Cortex of kidney (tissue), 1 donor: ENCODE measurements at places on chromosomes 16 and 17.

GRCh38 chr17:27269201-27269600 is 24.7 kb upstream of the WSB1 start:
- no peak for DNase-seq

DNA sequence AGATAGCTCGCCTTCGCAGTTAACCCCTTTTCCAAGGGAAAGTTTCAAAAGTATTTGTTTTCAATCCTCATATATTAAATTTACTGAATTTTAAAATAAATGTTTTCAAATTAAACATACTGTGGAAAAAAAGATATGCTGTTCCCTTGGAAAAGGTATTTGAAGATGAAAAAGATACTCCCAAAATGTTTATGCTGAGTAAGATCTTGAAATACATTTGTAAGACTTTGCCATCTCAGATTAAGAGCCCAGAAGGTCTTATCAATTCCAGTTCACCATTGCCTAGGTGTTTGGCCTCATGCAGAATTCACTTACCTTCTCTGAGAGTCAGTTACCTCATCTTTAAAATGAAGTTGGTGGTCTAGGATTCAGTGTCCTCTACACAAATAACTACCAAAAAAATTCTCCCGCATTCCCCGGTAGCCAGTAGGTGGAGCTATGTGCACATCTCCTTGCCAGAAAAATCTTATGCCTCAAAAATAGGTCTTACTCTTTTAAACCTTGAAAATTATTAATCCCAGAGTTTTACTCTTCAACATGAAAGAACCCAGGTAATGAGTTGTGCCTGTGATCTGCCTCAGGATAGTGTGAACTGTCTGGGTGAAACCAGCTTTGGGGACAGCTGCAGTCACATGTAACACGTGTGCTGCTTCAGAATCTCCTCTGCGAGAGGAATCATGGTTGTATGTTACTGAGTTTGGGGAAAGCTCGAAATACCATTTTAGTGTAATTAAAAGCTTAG is 178.3 kb downstream of the MRTFB start:
- no peak for DNase-seq

DNA sequence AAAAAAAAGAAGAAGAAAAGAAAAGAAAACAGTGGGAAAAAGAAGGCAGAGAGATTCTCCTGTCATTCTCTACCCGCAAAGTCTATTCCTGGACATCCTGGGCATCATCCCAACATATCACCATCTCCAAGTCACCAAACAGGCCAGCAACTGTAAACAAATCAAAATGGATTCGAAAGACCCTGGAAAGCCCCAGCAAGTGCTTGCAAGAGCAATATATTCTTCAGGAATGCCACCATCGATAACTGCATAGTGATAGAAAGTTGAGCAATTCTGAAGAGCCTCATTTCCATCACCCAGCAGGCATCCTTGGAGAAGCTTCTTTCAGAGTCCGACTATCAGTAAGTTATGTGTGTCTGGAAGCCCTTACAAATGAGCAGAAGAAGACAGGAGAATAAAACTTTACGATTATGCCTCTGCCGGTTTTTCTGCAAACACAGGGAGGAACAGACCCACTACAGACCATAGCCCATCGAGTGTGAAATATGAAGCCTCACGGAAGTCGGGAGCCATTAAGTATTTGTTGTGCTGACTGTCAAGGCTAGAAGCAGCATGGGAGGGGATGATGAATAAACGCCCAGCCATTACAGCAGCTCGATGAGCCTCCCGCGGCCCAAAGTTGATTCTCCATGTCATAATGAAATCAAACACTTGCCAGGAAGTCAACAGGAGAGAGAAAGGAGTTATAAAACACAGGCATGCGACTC is 64.5 kb upstream of the SEC14L1 start:
- DNase-seq: no peak

DNA sequence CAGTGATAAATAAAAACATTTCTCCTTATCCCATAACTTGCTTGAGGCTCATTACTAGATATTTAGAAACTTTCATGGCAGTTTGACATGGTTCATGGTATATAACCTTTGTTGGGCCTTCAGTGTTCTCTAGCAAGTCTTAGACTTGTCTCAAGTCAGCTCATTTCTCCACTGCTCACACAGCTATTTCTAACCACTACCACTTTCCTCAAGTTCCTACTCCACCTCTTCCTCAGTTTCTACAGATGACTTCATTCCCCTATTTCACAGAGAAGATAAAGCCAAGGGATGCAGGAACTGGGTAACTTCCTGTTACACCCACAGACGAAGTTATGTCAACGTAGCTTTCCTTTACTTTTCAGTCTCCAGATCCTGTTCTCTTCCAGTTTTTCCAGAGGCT is 23.2 kb downstream of the NLK start:
- no peak for DNase-seq

DNA sequence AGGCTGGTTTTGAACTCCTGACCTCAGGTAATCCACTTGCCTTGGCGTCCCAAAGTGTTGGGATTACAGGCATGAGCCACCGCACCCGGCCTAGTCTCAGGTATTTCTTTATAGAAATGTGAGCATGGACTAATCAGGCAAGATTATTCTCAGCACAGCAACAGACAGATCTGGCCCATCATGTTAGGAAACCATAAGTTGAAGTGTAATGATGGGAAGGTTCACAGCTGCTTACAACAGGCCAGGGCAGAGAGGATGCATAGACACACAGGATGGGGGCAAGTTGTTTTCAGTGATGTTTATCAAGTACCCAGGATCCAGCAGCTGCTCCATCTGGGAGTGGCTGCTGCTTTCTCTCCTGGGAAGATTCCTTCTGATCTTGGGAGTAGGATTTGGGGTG is 16.6 kb upstream of the NOS2 start:
- no peak for DNase-seq

GRCh38 chr17:68324114-68324513 is 32.8 kb downstream of the ARSG start:
- DNase-seq: no peak

- DNase-seq: no peak
These were observed 8.5 kb downstream of the MCRIP1 start for GRCh38 chr17:81824595-81824994.

DNA sequence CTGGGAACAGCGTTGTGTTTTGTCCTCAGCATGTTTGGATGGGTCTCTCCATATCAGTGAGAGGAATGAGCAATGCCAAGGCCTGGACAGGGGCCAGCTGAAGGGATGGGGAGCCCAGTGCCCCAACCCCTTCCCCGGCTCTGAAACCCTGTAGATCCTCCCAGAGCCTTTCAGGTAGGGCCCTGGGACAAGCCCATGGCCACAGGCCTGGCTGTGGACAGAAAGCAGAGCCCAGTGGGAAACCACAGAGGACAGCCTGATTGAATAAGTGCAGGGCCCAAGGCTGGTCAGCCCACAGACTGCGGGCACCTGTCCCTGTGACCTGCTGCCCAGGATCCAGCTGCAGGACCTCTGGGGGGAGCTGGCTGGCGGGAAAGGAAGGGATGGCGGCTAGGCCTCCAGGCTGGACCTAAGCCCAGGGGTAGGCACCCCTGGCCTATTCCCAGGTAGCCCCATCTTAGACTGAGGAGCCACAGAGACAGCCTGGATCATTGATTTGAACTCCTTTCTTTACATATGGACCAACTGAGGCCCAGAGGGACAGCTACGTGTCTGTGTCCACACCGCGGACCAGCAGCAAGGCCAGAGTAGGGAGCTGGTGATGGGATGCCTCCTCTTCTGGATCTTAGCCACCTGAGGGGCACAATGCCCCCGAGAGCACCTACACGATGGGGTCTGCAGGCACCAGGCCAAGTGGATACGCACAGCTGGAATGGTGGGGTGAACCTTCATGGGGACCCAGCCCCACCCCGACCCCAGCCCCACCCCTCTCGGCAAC is 1.3 kb downstream of the CCDC102A start:
- no peak for DNase-seq

DNA sequence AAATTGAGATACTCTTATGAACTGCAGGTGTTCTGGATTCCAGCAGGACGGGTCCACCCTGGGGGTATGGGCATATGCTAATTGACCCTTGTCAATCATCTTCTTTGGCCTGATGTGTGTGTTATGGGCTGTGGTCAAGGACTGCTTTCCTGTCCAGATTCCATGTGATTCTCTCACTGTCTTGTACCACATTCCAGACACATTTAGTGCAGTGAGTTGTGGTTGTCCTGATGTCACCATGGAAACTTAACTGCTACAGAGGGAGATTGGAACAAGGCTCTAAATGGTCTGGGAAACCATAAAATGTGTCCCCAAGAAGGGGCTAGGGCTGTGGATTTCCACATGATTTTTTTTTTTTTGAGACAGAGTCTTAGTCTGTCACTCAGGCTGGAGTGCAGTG is 367.4 kb downstream of the UTP18 start:
- no peak for DNase-seq

DNA sequence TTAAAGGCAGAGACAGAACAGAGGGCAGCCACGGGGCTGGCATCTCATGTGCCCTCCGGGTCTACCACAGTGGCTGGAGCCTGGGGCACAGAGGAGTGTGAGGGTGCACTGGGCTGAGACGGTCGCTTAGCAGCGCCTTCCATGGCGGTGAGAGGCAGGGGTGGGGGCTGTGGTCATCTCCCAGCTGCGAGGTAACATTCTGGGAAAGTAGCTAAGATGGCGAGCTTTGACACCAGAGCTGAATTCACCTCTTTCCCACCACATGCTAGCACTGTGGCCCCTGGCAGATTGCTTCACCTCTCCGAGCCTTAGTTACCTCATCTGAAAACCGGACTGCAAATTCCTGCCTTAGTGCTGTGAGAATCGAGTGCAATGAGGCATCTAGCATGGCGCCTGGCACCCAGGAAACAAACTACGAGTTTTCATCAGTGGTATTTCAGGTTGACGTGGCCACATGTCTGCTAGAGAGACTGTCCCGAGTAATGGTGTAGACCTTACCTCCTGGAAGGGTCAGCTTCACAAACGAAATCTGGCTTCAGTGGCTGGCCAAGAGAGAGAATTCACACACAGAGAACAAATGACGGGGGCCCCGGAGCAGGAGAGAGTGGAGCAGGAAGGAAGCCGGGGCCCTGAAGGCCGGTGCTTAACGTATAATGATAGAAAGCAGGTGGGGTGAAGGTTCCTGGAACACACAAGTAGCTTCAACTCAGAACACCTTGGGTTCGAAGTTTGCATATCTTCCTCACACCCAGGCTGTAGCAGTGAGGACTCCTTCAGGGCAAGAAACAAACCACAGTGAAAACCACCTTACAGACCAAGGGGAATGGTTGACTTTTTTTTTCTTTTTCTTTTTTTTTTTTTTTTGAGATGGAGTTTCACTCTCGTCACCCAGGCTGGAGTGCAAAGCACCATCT is 63.9 kb upstream of the RPH3AL start:
- no peak for DNase-seq

DNA sequence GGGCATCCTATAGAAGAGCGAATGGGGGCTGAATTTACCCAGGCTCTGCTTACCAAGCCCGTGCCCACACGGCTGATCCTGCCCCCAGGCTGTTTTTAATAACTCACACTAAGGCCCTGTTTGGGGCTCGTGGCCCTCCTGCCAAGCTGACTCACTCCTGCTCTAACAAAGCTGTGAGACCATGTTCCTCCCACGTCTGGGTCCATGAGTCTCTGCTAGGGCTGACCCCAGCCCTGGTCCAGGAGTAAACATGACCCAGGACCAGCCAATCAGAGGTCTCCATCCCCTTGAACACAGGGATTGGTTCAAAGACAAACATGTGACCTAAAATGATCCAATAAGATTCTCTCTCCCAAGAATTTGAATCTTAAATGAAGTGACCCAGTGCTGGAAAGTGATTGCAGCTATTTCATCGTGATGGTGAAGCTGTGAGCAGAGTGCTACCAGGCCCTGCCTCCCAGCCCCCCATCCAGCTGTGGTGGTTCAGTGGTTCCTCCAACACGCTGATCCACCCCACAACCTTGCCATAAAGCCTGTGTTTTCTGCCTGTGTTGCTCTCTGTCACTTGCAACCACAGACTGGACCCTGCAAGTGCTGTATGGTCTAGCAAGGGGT is 57.2 kb downstream of the C16orf82 start:
- no peak for DNase-seq

DNA sequence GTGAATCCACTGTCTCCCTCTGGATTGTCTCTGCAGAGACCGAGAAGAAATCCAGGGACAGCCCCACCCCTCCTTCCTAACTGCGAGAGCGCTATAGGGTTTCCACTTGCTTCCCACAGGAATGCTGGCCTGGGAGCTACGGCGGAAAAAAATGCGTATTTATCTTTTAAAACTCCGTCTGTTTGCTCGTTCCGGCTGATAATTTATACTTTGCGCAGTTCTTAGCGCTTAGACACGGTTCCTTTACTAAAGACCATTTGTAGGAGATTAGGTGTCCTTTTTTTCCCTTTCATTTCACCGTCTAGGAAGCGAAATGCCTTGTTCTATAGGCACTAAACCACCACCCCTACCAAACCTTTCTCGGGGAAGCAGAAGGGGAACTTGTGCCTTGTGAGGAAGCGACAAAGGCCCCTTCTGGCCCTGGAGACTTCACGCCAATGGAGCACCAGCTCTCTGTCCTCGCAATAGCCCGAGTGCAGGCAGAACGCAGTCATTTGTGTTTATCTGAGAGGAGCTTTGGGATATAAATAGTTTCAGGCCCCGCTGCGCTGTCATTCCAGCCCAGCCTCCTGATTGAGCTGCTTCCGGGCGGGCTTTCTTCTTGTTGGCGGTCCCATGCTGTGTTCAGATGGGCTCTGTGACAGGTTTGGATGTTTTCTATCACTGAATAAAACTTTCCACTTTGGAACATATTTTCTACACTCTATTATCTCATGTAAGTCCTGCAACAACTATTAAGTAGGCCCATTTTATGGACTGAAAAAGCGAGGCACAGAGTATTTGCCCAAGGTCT is 791 bp upstream of the SUPT4H1 start:
- DNase-seq: no peak

DNA sequence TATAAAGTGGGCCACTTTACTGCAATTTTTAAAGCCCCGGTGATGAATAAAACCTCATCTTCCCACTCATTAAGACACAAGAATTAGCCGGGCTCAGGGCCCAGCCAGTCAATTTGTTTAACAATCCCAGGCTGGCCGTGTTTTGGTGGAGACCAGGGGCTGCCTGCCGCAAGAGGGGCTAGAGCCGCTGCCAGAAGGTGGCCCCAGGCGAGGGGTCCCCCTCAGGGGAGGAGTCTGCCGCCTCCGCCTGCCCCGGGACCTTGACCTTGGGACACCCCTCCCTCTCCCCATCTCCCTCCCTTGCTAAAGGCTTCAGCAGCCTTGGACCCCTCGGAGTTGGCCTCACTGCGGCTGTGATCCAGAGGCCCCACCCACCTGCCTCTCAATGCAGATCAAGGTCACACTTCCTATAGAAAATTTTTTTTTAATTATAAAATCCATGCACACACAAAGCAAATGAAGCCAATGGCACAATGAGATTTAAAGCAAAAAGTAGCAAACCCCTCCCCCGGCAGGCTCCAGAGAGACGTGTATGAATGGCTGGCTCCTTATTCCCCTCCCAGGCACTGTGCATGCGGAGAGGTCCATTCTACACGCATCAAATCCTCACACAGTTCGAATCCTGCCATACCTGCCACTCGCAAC is 23.0 kb upstream of the SLC38A10 start:
- no peak for DNase-seq

DNA sequence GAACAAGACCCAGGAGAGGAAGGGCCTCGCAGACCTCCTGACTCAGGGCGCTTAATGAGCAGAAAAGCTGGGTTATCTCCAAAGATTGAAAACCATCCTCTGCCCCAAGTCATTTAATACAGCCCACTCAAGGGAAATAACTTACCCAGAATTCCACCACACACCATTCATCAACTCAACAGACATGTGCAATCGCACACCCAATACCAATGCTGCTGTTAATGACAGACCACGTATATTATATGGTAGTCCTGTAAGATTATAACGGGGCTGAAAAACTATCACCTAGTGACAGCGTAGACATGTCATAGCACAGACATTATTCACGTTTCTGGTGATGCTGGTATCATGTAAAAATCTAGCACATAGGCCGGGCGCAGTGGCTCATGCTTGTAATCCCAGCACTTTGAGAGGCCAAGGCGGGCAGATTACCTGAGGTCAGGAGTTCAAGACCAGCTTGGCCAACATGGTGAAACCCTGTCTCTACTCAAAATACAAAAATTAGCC is 52.5 kb upstream of the HELZ start:
- no peak for DNase-seq
